Mesenteric fat pad (tissue), 1 donor: ENCODE measurements at places on chromosomes 11 and 22. TPM values are rescaled to one million over a fixed set of nuclear protein-coding genes. Genes with fewer than 3 reads are reported as not detected.

The PRODH gene
- 2.5 TPM for total RNA-seq

The MFRP gene
- total RNA-seq: not detected

The PKDREJ gene
- not detected for total RNA-seq

The ZBTB16 gene
- total RNA-seq: 196 TPM

The RAB38 gene
- total RNA-seq: 3.5 TPM

The VWCE gene
- 7.7 TPM for total RNA-seq

The MAPK11 gene
- 24.2 TPM for total RNA-seq

The KRTAP5-9 gene
- not detected for total RNA-seq

The OMP gene
- total RNA-seq: not detected

The NLRP14 gene
- total RNA-seq: not detected

- no peak for DNase-seq
These were observed 33.4 kb upstream of the CTTN start for GRCh38 chr11:70364745-70365543.

GRCh38 chr11:105265845-105266244 lies 126.3 kb upstream of the CARD18 start:
- DNase-seq: no peak

- no peak for DNase-seq
These were observed 177.5 kb downstream of the TMEM135 start for GRCh38 chr11:87215236-87215635.

GRCh38 chr22:41217553-41218157 lies 12.5 kb downstream of the L3MBTL2 start:
- DNase-seq: no peak

- no peak for DNase-seq
These were observed 37.1 kb upstream of the HMGXB4 start for GRCh38 chr22:35220221-35220620.

DNA sequence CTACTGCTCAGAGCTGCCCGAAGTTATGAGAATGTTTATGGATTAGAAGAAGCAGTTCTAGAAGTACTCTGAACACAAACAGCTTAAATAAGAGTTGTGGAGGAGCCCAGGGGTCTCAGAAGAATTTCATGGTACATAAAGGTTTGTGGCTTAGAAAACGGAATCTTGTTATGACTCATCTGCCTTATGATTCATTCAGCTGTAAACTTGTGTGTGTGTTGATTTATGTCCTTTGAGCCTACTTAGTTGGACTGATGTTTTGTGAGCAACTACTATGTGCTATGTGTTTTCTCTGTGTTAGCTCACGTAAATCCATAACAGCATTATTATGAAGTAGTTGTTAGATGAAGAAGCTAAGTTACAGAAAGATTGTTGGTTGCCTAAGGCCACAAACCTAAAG lies 203.7 kb downstream of the PGR start:
- no peak for DNase-seq

DNA sequence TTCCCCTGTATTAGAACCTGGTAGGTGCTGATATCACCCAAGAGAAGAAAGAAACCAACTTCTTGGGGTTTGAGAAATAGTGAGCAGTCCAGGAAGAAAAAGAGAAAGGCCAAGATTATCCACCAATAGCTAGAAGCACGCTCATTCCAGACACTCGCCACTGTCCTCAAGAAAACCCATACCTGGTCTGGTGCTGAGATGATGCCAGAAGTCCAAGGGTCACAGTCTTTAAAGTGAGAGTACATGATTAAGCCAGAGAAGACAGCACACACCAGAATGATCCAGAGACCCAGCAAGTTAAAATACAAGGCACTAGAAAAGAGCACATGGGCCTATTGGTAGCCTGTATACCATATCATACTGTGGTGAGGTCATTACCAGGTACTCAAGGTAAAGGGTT lies 23.6 kb downstream of the SLC5A12 start:
- DNase-seq: no peak

DNA sequence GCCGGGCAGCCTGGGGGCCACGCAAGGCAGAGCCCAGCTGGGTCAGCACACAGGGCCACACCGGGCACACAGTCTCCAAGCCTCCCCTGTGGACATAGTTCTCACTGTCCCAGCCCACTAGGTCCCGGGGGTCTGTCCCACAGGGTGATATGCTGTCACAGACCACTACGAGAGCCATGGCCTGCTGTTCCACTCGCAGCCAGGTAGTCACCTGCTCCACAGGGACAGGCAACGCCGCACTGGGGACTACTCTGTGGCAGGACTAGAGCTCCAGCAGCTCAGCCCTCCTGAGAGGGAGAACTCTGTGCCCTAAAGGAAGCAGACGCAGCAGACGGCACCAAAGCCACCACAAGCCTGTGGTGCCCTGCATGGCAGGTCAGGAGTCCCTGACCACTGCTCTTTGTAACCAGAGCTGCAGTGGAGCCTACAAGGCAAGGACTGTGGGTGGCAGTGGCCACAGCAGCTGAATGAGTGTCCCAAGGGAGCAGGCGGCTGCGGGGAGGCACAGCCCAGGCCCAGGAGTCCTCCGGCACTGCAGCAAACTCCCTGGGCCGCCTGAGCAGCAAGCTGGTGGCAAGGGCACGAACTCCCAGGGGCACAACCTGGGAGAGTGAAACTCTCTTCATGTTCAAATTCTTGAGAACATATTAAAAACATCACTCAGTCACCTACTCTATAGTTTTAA lies 171.2 kb upstream of the GRK3 start:
- DNase-seq: no peak

- no peak for DNase-seq
These were observed 1386.8 kb downstream of the BRD1 start for GRCh38 chr22:48440673-48441552.

- no peak for DNase-seq
These were observed 4.3 kb downstream of the IGSF22 start for GRCh38 chr11:18721561-18722292.

- DNase-seq: no peak
These were observed 26.5 kb downstream of the DAGLA start for GRCh38 chr11:61706452-61707400.

DNA sequence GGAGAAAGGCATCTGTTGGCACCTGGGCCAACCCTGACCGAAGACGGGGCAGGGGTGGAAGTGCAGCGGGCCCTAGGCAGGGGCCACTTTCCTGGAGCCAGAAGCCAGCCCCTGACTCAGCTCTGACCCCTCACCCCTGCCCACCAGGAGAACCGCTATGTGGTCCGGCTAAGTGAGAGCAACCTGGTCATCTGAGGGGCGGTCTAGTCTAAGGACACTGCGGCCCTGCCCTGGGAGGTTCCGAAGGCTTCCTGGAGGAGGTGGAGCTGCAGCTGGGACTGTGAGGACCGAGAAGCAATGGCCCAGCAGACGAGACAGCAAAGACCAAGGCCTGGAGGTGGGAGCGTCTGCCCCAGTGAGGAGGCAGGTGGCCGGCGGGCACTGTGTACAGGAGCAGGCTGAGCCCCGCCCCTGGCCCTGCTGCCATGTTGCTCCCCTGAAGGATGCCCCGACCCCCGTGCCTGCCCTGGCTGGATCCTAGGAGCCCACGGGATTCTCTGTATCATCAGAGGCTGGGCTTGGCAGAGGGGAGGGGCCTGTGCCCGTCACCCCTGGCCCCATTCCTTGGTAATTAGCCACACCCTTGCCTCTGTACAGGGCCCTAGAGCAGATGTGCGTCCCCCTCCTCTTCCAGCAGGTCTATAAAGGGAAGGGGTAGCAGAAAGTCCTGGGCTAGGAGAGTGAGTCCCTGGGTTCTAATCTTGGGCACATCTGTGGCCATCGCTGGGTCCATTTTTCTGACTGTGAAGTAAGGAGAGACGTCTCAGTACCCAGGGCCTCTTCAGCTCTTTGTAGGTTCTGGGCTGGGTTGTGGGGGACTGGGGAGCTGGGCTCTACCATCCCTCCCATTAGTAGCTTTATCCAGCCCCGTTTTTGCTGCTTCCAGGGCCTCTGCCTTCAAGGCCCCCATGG lies 19.4 kb downstream of the RELT start:
- no peak for DNase-seq

- DNase-seq: no peak
These were observed 32.9 kb downstream of the RPL27A start for GRCh38 chr11:8715501-8715900.

GRCh38 chr11:77267962-77268361 lies 33.5 kb downstream of the GDPD4 start:
- no peak for DNase-seq

DNA sequence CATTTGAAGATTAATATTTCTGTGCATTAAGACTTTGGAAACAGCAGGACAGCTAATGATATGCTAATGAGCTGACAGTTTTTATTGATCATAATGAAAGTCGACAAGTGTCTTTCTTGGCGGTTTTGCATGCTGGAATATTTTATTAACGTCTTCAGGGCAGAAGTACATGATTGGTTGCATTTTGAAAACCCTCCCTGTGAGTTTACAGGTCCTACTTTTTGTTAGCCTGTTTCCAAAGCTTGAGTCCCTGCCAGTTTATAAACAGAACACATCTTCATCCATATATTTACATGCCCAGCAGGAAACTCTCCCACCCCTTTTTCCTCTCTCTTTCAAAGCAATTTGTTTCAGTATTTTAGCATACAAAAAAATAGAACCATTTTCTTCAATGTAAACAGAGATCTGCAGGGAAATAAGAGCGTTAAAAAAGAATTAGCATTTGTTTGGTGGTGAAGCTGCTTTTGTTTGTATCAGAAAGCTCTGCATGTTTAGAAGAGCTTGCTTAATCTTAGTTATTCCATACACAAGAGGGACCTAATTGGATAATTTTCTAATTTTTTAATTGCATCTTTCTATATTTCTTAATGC lies 243.6 kb downstream of the NELL1 start:
- DNase-seq: no peak

DNA sequence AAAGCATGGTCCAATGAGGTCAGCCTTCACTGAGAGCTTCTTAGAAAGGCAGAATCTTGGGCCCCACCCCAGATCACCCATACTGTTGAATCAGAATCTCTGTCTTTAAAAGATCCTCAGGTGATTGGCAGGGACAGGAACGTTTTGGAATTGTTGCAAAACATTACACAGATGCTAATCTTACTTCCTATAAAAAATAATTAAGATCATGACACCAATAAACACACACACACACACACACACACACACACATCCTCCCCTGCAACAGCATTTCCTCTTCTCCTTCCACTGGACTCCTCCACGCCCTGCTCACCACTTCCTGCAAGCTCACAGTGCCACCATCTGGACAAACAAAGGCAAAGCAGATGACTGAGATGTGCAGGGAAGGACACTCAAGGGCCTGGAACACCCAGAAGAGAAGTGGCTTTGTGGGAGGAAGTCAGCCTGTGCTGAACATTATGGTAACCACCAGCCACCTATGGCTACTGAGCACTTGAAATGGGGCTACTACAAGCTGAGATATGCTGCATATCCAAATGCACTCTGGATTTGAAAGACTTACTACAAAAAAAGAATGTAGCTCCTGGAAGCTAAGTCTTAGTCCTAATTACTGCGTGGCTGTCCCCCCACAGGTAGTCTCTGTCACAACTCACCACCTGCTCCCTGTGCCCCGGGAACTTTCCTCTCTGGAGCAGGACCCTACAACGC lies 65.6 kb downstream of the BTG4 start:
- DNase-seq: no peak

DNA sequence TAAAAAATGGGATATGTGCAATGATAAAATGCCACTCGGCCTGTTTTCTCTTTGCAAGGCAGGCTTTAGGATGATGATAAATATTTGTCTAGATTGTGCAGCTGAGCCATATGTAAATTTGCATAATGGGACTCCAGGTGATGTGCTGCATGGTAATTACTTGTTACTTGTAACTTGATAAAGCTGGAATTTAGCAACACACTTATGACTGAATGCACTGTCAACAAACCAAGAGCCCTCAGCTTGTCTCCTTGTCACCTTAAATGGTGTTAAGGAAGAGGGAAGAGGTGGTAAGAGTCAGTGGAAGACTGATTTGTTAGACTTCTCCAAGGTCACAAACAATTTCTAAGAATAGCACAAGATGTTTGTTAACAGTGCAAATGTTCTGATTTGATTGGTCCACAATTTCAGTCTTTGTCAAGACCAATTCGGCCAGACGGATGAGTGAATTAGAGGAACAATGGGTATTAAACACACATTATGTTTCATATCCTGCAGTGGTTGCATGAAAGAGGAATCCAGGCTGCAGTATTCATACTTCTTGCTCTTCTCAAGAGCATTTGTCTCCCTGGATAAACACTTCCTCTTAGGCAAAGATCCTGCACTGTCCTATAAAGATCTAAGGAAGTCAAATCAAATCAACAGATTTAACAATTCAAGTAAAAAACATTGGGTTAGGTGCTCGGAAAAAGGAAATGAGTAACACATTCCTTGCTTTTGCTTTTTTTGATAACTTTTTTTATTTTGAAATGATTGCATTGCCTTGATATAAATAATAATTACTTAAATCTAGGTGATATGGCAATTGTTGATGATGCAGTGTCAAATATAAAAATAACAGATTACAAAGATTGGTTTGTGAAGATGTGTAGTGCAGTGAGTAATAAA lies 448.3 kb upstream of the DDI1 start:
- DNase-seq: no peak

DNA sequence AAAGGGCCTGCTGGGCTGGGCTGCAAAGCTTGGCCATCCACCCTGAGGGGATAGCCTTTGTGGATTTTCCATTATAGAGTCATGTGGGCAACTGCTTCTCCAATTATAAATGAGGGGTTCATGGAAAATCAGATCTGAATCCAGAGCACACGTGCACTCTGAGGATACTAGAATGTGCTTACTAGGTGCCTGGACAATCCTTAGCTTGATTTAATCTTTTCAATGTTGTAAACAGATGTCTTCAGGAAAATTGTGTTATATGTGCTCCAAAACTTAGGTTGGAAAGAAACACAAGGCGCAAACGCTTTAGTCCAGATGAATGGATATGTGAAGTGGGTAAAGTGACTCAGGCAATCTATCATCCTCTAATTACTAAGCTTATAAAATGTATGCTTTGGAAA lies 92.0 kb downstream of the SLC17A6 start:
- DNase-seq: no peak

DNA sequence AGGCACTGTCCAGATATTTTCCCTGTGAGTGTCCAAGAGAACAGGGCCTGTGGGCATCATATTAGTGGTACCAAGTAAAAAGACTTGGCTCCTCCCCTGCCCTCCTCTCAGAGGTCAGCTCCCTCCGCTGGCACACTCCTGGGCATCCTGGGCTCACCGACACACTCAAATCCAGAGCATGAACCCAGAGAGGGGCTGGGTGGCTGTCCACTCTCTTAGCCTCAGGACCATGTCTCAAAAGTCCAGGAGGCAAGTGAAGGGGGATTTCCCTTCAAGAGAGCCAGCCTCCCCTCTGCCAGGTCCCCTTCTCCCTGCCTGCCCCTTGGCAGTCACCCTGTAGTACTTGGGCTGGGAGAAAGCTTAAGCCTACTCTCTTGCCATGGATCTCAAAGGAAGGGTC lies 10.3 kb downstream of the BCL9L start:
- DNase-seq: no peak
